ENCODE measurements at places on chromosomes 1 and 21. TPM values are rescaled to one million over a fixed set of nuclear protein-coding genes. Genes with fewer than 3 reads are reported as not detected.

HEYL gene
- total RNA-seq: not detected

S100A9 gene
- not detected for total RNA-seq

ATP6V0B gene
- 97.3 TPM for total RNA-seq

OPRD1 gene
- total RNA-seq: not detected

OLIG2 gene
- not detected for total RNA-seq

SESN2 gene
- total RNA-seq: 12.3 TPM

OR2G3 gene
- total RNA-seq: not detected

MNDA gene
- not detected for total RNA-seq

FAM43B gene
- total RNA-seq: not detected

ATPAF1 gene
- total RNA-seq: 37.2 TPM

LIPI gene
- not detected for total RNA-seq
